ENCODE measurements at places on chromosomes 7 and 10. TPM values are rescaled to one million over a fixed set of nuclear protein-coding genes. Genes with fewer than 3 reads are reported as not detected.

PAPOLB gene
- 0.11 TPM for polyA plus RNA-seq

CYP2E1 gene
- polyA plus RNA-seq: 0.93 TPM

DNAJC12 gene
- 12.4 TPM for polyA plus RNA-seq

BUB3 gene
- 122 TPM for polyA plus RNA-seq

VGF gene
- polyA plus RNA-seq: 0.07 TPM

TCF7L2 gene
- 42.9 TPM for polyA plus RNA-seq

CPEB3 gene
- polyA plus RNA-seq: 3.3 TPM

OPN4 gene
- polyA plus RNA-seq: not detected

LRRTM3 gene
- polyA plus RNA-seq: 4.2 TPM

FRMD4A gene
- polyA plus RNA-seq: 83.0 TPM

SLC39A12 gene
- polyA plus RNA-seq: not detected

DRGX gene
- polyA plus RNA-seq: not detected

TFPI2 gene
- polyA plus RNA-seq: 11.3 TPM

UBE2H gene
- polyA plus RNA-seq: 121 TPM

SPDYE17 gene
- not detected for polyA plus RNA-seq

ASAH2 gene
- polyA plus RNA-seq: 1.6 TPM

OPALIN gene
- not detected for polyA plus RNA-seq

HUS1 gene
- 20.3 TPM for polyA plus RNA-seq

FAM200A gene
- 16.7 TPM for polyA plus RNA-seq

AKR1C2 gene
- polyA plus RNA-seq: 10.2 TPM

CDK13 gene
- polyA plus RNA-seq: 72.6 TPM

PLA2G12B gene
- polyA plus RNA-seq: 6.9 TPM

ZPBP gene
- 0.56 TPM for polyA plus RNA-seq

FOXP2 gene
- polyA plus RNA-seq: 11.1 TPM

TAS2R3 gene
- polyA plus RNA-seq: 0.80 TPM

KNDC1 gene
- 4.2 TPM for polyA plus RNA-seq
